ENCODE measurements at places on chromosomes 4 and X.
A peak's percentile ranks its signal among the peaks of the same experiment; 100 is the strongest.

DNA sequence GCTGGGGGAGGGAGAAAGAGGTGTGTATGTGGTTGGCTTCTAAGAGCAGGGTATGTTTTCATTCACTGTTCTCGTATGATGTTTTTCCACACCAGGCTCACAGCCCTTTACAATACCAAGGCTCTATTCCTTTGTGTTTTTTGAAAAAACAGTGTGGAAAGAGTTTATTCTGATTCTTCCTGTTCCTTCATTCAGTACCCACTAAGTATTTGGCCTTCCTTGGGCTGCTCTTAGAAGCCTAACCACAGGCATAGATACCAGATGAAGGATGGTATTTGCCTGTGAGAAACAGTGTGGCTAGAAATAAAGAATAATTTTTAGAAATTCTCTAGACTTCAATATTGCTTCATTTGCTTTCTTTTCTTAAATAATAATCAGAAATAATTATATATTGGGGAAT is 518.0 kb upstream of the DIPK2B start:
- no peak for DNase-seq

DNA sequence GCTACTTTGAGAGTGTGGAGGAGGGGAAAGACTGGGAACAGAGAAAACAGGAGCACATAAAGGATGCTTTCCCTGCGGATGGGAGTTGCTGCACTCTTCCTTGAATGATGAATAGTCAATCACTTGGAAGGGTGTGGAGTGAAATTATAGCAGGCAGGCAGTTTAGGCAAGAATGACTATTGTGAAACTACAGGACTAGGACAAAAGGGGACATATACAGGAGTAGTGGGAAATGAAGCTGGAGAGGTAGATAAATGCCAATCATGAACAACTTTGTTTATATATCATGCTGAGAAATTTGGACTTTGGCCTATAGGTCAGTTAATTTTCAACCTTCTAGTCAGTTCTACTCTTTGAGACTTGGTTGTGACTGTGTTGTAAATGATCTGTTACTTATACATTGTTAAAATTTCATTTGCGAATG is 76.9 kb downstream of the PAQR3 start:
- DNase-seq, result no peak

- no peak for DNase-seq
These were observed 87.5 kb downstream of the SNX25 start for GRCh38 chr4:185296665-185297460.

GRCh38 chr4:47652092-47652491 is 167.0 kb downstream of the ATP10D start:
- no peak for DNase-seq

DNA sequence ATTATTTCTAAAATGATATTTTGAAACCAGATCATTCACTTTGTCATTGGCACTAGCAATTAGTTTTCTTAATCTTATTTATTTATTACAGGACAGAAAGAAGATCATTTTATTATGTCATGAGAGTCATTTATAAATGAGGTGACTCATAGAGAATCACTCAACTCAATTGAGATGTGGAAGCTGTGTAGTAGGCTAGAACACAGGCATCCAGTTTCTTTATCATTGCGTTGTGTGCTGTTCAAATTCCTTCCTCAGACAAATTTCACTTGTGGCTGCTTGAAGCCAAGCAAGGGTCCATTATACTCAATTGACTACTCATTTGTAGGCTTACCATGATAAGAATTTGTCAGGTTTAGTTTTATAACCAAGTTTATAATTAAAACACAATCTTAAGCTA is 87.6 kb downstream of the MRPL1 start:
- DNase-seq, result no peak

GRCh38 chr4:99471349-99471748 is 36.2 kb upstream of the ADH7 start:
- no peak for DNase-seq

DNA sequence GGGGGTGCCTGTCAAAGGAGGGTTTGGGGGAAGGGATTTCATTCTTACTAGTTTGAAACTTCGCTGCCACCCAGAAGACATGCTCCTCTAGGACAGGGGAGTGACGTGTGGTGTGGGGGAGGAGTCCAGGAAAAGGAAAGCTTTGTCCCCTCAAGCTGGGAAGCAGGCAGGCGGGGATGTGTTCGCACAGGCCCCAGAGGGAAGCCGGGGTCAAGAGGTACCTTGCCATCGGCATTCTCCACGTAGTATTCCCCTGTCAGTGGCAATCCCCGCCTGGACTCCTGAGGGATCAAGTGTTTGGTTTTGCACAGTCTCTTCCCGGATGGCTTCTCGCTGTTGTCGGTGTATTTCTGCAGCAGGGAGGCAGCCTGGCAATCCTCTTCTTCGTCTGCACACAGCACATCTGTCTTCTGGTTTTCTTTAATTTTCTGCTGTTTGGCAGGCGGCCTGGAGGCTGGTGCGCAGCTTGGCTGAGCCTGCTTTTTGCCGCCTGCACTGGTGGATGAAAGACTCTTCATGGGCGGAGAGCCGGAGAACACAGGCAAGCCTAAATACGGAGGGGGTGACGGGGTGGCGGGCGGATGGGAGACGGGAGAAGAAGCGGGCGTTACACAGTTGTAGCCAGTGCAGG is 35.1 kb downstream of the BCOR start:
- DNase-seq, result no peak

DNA sequence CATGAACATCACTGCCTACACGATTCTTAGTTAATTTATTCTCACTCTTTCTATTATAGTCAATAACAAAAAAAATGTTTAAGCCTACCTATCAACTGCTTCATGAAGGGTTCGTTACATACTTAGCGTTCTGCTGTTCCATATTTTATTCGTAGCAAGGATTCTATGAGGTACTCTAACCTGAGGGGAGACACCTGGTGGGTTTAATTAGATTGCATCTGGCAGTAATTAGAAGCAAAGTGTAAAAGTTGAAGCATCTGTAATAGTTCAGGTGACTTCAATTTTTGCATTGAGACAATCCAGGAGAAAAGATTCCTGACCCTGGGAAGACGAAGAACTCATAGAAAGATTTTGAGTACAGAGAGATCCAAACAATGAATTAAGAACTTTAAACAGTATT is 1655.8 kb upstream of the TENM3 start:
- DNase-seq, result peak; percentile 2

- DNase-seq, result no peak
These were observed 16.9 kb upstream of the XPNPEP2 start for GRCh38 chrX:129721870-129722269.

DNA sequence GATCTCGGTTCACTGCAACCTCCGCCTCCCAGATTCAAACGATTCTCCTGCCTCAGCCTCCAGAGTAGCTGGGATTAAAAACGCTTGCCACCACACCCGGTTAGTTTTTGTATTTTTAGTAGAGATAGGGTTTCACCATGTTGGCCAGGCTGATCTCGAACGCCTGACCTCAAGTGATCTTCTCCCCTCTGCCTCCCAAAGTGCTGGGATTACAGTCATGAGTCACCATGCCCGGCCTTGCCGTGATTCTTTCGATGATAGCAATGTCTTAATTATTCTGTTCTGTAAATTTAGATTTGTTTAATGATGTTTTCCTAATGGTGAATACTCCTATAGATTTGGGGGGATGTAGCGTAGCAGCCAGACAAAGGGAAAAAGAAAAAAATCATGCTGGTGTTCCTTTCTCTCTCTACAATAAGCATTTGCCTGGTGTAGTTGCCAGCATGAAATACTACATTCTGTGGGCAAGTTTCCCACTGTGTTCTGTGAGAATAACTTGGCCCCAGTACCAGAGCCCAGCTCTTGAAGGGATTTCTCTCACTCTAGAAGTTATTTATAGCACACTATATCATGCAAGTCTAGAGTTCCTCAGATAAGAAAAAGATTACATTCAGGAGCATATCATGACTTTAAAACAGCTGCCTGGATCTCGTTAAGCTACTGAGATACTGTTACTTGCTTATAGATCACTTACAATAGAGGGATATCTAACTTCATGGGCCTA is 15.4 kb downstream of the NIPAL1 start:
- no peak for DNase-seq

- DNase-seq, result peak; percentile 78
These were observed 19.7 kb downstream of the MAEA start for GRCh38 chr4:1309261-1310010.

DNA sequence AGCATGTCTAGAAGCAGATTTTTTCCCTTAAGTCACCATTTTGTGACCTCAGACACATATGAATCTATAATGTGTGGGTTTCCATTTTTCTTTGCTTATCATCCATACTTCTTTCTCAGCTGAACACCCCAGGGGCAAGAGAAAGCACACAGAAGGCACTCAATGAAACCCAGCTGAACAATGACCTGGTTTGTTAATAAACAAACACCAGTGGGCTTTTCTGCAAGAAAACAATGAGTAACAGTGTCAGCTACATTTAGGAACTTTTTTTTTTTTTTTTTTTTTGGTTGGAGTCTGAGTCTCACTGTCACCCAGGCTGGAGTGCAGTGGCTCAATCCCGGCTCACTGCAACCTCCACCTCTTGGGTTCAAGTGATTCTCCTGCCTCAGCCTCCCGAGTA is 40.7 kb upstream of the KLF3 start:
- no peak for DNase-seq

- peak; percentile 8 for DNase-seq
These were observed 97.7 kb upstream of the PTPN13 start for GRCh38 chr4:86496094-86497080.
